Left hindlimb (tissue), 1 donor: ENCODE measurements at places on chromosomes 13 and 19.

- DNase-seq, result no peak
Observed at GRCh38 chr13:97879646-97880310, 73.7 kb upstream of the IPO5 start.

- no peak for DNase-seq
Observed at GRCh38 chr13:100240109-100240779, 151.4 kb downstream of the PCCA start.

- no peak for DNase-seq
Observed at GRCh38 chr13:97278435-97279411, 56.6 kb downstream of the MBNL2 start.

DNA sequence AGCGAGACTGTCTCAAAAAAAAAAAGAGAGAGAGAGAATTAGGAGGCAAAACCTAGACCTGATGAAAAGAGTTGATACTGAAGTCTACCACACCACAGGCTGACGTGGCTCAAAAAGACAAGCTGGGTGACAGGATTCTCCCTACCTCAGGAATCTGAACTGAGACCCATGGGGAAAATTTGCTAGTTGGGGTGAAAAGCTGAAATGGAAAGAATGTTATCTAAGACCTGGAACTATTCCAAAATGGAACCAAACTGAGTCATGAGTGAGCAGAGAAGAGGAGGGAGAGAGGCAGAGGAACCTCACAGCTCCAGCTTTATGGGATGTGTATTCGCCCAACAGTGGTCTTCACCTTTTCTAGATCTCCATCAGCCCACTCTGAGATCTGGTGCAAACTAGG, 11.7 kb downstream of the SMG9 start:
- no peak for DNase-seq

GRCh38 chr13:43240278-43240677, 216.9 kb downstream of the DNAJC15 start:
- DNase-seq, result no peak

GRCh38 chr13:72689181-72689696, 38.2 kb downstream of the MZT1 start:
- no peak for DNase-seq

DNA sequence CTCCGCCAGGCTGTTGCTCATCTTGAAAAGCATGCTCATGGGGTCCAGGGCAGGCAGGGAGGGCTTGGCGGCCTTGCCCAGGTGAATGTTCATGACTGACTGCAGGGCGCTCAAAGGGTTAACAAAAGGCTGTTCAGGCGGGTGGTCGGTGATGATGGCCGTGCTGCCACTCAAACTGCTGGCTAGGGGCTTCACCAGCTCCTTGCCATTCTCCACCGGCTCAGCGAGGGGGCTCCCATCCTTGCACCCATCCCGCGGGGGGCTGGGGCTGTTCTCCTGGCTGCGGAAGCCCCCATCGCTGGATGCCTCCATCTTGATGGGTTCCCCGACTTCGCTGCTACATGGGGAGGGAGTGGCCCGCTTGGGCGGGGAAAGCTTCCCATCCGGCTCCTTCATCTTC, 71.7 kb downstream of the TSHZ3 start:
- DNase-seq, result no peak

- DNase-seq, result no peak
Observed at GRCh38 chr19:31515931-31516330, 166.7 kb upstream of the TSHZ3 start.

DNA sequence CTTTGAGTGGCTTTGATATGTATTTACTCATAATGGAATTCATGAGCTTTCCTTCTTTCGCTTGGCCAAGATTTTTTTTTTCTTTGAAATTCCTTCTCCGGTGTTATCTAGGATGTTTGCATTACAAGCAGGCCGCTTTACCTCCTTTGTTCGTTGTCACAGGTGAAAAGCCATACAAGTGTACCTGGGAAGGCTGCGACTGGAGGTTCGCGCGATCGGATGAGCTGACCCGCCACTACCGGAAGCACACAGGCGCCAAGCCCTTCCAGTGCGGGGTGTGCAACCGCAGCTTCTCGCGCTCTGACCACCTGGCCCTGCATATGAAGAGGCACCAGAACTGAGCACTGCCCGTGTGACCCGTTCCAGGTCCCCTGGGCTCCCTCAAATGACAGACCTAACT, 16.7 kb downstream of the KLF5 start:
- DNase-seq, result no peak

DNA sequence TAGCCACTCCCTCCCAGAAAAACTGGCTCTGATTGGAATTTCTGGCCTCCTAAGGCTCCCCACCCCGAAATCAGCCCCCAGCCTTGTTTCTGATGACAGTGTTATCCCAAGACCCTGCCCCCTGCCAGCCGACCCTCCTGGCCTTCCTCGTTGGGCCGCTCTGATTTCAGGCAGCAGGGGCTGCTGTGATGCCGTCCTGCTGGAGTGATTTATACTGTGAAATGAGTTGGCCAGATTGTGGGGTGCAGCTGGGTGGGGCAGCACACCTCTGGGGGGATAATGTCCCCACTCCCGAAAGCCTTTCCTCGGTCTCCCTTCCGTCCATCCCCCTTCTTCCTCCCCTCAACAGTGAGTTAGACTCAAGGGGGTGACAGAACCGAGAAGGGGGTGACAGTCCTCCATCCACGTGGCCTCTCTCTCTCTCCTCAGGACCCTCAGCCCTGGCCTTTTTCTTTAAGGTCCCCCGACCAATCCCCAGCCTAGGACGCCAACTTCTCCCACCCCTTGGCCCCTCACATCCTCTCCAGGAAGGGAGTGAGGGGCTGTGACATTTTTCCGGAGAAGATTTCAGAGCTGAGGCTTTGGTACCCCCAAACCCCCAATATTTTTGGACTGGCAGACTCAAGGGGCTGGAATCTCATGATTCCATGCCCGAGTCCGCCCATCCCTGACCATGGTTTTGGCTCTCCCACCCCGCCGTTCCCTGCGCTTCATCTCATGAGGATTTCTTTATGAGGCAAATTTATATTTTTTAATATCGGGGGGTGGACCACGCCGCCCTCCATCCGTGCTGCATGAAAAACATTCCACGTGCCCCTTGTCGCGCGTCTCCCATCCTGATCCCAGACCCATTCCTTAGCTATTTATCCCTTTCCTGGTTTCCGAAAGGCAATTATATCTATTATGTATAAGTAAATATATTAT, 6.1 kb downstream of the FOSB start:
- peak; percentile 74 for DNase-seq

GRCh38 chr13:69999875-70000274, 107.8 kb upstream of the ATXN8OS start:
- no peak for DNase-seq

DNA sequence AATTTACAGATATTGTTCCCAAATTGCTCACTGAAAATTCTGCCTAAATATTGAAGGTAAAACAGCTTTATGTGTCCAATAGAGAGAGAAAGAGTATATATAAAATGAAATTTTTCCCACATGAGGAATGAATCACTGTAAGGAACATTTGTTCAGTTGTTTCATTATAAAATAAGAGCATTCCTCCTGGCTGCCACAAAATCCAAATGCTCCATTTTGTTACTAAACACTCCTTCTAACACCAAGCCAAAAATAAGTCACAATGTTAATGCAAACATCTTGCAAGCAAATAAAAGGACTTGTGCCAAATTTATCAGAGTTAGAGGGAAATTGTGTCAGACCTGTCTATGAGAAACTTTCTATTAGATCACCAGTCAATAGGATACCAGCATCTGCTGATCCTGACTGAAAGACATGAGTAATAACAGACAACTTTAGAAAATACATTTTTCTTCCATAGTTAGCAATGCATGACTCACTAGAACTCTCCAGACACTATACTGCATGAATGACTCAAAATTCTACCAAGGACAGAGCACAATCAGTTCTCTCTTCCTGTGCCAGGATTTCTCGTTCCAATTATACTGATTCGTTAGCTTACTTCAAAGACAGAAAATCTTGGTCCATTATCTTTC, 83.5 kb upstream of the FNDC3A start:
- DNase-seq, result no peak

DNA sequence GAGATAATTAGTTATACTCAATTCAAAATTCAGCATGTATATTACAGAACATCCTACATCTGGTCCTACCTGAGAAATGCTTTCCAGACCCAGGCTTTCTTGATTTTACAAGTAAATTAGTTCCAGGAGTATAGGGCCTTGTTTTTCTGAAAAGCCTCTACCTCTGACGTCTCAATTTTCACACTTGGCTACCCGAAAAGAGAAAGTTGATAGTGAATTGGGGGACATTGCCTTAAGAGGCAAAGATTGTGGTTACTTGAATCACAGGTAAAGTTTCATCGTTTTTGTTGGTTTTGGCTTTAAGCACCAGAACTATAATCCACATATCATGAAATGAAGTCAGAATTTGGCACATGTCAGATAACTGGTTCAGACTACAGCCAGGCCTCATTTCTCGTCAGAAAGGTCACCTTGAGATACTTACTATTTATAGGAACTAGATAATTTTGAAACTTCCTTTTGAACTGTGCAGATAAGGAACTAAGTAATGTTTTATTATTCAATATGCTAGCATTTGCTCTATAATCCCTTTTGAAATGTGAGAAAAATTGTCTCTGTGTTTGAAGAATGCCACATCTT, 30.8 kb downstream of the FAM124A start:
- DNase-seq, result no peak

DNA sequence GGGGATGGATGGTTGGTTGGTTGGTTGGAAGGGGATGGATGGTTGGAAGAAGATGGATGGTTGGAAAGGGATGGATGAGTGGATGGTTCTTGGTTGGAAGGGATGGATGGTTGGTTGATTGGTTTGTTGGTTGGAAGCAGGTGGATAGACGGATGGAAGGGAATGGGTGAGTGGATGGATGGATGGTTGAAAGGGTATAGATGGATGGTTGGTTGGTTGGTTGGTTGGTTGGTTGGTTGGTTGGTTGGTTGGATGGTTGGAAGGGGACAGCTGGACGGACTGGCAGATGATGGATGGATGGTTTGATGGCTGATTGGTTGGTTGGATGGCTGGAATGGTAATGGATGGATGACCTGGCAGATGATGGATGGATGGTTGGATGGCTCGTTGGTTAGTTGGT, 11.8 kb upstream of the HSH2D start:
- DNase-seq, result no peak

DNA sequence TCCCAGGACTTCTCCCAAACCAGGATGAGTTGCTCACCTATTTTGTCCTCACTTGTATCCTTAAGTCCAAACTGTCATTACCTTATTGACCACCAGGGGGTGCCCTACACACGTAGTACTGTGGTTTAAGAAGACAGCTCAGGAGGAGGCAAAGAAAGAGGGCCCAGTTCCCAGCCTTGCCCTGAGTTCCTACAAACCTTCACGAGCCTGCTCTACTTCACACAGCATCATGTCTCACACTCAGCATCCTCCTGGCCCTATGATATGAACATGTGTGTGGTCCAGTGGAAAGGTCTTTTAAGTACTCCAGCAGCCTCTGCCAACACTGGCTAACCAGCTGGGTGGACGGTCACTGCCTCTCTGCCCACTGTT, 8.1 kb upstream of the ZNF784 start:
- peak; percentile 81 for DNase-seq

GRCh38 chr19:42419309-42419708, 7.9 kb downstream of the LIPE start:
- DNase-seq, result no peak

GRCh38 chr19:54096617-54097106, 3.9 kb downstream of the OSCAR start:
- DNase-seq, result no peak

- DNase-seq, result no peak
Observed at GRCh38 chr19:2059422-2060201, 8.6 kb upstream of the MKNK2 start.

- no peak for DNase-seq
Observed at GRCh38 chr13:84470528-84470927, 588.3 kb upstream of the SLITRK1 start.

DNA sequence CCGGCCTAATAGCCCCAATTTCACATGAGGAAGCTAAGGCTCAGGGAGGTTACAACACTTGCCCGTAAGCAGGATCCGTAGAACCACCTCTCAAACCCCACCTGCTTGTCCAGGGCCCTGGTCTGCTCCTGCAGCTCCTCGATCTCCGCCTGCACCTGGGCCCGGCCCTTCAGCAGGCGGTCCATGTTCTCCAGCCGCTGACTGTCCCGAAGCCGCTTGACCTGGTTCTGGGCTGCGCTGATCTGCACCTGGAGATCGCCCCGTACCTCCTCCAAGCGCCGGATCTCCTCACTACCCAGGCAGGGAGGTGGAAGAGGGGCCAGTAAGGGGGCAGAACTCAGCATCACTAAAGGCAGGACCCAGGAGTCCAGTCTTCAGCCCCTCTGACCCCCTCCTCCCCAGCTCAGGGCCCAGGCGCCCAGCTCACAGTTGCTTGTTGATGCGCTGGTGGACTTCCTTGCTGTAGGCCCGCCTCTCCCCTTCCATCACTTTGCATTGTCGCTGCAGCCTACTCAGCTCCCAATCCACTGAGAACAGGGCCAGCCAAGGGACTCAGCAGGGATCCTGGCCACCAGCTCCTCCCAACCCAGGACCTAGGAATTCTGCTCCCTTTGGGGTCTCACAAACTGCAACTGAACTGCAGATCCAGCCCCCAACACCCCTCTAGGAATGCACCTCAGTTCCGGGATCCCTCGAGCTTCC, 6.9 kb upstream of the EMP3 start:
- DNase-seq, result no peak

- peak; percentile 75 for DNase-seq
Observed at GRCh38 chr19:47013041-47013517, 6.6 kb upstream of the NPAS1 start.

GRCh38 chr13:101977475-101977874, 424.4 kb downstream of the FGF14 start:
- DNase-seq, result no peak

GRCh38 chr13:53873558-53873957, 844.9 kb downstream of the OLFM4 start:
- DNase-seq, result no peak
